ENCODE measurements at places on chromosomes 12 and 14.

DNA sequence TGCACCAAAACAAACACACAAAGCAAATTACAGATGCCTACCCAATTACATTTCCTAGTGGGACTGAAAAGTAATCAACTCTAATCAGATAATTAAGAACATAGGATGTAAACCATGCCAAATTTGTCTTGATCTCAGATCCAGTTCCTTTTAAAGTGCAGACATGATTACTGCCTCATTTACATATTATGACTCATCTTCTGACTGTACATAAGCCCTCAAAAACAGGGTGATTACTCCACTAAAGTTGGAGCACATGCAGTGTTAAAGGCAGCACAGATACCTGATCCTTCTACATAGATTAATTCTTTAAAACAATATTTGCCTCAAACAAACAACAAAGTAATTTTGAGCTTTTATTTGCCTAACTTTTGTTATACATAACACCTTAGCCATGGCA lies 337.2 kb downstream of the RPS29 start:
- H3K27me3 ChIP-seq, result no peaks in the 10 kb centered on the region
- H3K36me3 ChIP-seq, result no peaks in the 10 kb centered on the region
- no peak overlapping the region for H3K4me3 ChIP-seq

GRCh38 chr12:116959198-116959460 lies 48.4 kb downstream of the FBXW8 start:
- no peaks in the 10 kb centered on the region for H3K36me3 ChIP-seq
- H3K4me1 ChIP-seq, result no peaks in the 10 kb centered on the region
- no peak overlapping the region for H3K27ac ChIP-seq
- no peak for DNase-seq

DNA sequence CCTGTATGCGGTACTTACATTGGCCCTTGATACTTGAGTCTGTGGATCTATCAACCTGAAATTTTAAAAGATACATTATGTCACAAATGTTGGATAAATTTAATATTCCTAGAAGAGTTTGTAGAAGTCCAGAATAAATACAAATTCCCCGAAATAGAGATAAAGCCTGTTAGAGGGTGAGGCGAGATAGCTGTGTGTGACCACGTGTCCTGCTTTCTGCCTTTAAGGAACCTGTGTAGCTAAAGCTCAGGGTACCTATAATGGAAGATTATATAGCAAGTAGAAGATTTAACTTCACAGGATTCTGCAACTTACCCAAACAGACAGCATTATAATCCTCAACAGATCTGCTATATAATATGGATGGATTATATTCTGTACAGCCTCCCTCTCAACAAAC lies 58.8 kb downstream of the APPL2 start:
- no peak for DNase-seq
- H3K36me3 ChIP-seq, result peaks cover 4% of the 10 kb centered on the region
- H3K4me1 ChIP-seq, result no peaks in the 10 kb centered on the region
- H3K27ac ChIP-seq, result no peak overlapping the region
- H3K27me3 ChIP-seq, result no peaks in the 10 kb centered on the region
- no peak overlapping the region for H3K4me3 ChIP-seq

GRCh38 chr14:102217987-102218421 lies 78.3 kb downstream of the WDR20 start:
- H3K4me3 ChIP-seq, result no peak overlapping the region
- H3K4me1 ChIP-seq, result no peaks in the 10 kb centered on the region
- H3K27ac ChIP-seq, result no peak overlapping the region
- no peaks in the 10 kb centered on the region for H3K27me3 ChIP-seq
- no peak for DNase-seq
- H3K36me3 ChIP-seq, result no peaks in the 10 kb centered on the region

- no peaks in the 10 kb centered on the region for H3K27me3 ChIP-seq
- no peak overlapping the region for H3K27ac ChIP-seq
- peaks cover 14% of the 10 kb centered on the region for H3K4me1 ChIP-seq
- no peaks in the 10 kb centered on the region for H3K36me3 ChIP-seq
- no peak overlapping the region for H3K4me3 ChIP-seq
These were observed 22.8 kb downstream of the JDP2 start for GRCh38 chr14:75450381-75451276.

DNA sequence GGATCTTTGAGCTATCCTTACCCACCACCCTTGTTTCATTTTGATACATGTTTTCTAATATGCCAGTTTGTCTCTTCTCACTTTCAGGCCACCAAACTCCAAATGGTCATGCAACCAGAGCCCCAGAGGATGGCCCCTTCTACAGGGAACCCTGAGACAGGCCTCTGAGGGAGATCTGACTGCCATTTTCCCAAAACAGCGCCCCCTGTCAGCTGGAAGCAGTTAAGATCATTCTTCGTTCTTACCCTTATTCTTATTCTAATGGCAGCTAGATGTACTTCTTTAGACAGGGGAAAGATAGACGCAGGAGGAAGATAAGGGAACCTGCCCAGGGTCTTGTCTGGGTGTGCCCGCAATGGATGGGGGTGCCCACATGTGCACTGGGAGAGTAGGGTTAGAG lies 38.4 kb downstream of the C12orf56 start:
- DNase-seq, result no peak
- H3K27me3 ChIP-seq, result no peaks in the 10 kb centered on the region
- no peaks in the 10 kb centered on the region for H3K36me3 ChIP-seq
- no peaks in the 10 kb centered on the region for H3K4me1 ChIP-seq
- no peak overlapping the region for H3K4me3 ChIP-seq

DNA sequence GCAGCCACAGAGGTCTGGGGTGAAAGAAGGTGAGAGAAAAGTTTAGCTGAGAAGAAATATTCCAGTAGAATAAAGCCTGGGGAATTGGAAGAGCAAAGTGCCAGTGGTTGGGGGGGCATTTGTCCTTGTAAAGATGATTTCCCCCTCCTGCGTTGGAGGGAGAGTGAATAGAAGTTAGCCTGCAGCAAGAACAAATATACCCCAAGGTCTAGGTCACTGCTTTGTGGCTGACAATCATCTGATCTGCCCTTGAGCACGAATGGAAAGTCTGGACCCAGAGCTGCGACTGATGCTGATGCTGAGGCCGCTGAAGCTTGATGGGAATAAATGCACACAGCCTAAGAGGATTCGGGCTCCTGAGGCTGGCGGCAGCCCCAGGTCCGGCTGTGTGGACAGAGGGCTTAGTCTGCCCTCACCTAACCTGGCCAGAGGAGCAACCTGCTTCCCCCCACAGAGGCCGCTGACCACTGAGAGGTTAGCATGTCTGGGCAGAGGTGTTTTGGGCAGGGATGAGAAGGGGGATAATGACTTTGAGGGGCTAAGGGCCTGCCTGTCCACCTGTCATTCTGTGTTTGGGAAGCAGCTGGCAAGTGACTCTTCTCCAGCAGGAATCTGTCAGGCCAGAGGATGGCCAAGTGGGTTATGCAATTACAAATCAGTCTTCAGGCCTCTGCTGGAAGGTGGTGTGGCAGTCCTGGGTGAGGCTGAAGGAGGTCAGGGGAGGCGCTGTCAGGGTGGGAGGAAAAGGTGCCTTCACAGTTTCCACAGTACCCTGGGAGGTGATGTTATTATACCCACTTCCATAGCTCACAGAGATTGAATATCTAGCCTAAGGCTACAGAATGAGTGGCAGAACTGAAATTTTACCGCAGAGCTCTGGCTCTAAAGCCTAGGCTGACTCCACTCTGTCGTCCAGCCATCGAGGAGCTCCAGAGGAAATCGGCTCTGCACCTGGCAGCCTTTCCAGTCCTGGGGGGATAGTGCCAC lies 11.7 kb downstream of the TUBA1C start:
- H3K27ac ChIP-seq, result no peak overlapping the region
- H3K27me3 ChIP-seq, result no peaks in the 10 kb centered on the region
- DNase-seq, result no peak
- H3K36me3 ChIP-seq, result peaks cover 5% of the 10 kb centered on the region
- no peak overlapping the region for H3K4me3 ChIP-seq

- no peaks in the 10 kb centered on the region for H3K36me3 ChIP-seq
- no peak overlapping the region for H3K4me3 ChIP-seq
- H3K27me3 ChIP-seq, result no peaks in the 10 kb centered on the region
- no peaks in the 10 kb centered on the region for H3K4me1 ChIP-seq
- no peak overlapping the region for H3K27ac ChIP-seq
- DNase-seq, result no peak
These were observed 99.9 kb downstream of the FOXN3 start for GRCh38 chr14:89317051-89317691.

DNA sequence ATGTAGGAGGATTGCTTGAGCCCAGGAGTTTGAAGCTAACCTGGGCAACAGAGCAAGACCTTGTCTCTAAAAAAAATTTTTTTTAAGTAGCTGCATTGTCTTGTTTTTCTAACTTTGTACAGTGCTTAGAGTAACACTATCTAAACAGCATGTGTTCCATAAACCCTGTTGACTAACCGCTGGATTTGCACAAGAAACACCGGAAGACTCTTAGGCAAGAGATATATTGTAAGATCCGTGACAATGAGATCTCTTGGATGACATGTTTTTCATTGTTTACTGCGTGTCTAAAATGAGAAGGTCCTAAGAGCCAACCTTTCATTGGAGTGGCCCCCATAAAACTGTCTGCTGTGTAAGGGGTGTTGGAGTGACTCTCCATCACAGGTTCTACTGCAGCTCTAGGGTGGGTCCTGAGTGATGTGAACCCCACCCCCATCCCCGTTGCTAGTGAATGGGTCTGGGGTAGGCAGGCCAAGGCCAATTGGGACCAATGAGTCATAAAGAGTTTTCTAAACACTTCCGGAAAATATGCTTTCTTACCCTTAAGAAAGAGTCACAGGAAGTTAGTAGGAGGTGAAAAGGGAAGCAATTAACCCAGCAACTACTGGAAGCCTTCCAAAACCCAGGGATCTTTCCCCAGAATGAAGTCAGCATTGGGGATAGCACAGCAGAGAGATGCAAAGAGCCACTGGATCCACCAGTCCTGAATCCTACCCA lies 24.3 kb upstream of the PCNX1 start:
- DNase-seq, result no peak
- no peaks in the 10 kb centered on the region for H3K36me3 ChIP-seq
- no peak overlapping the region for H3K27ac ChIP-seq
- H3K4me3 ChIP-seq, result no peak overlapping the region
- peaks cover 3% of the 10 kb centered on the region for H3K27me3 ChIP-seq

DNA sequence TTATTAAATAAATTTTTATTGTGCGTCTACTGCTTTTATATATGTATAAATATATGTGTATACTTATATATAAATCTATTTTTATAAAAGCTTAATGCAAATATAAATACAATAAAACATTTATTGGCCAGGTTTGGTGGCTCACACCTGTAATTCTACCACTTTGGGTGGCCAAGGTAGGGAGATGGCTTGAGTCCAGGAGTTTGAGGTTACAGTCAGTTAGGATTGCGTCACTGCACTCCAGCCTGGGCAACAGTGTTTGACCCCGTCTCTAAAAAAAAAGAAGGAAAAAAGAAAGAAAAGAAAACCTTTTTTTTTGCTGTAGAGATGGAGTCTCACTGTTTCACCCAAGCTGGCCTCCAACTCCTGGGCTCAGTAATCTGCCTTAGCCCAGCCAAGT lies 20.9 kb downstream of the ACTR6 start:
- H3K27ac ChIP-seq, result no peak overlapping the region
- no peak for DNase-seq
- H3K27me3 ChIP-seq, result no peaks in the 10 kb centered on the region
- H3K36me3 ChIP-seq, result peaks cover 14% of the 10 kb centered on the region
- H3K4me1 ChIP-seq, result no peaks in the 10 kb centered on the region

- DNase-seq, result no peak
- no peak overlapping the region for H3K4me3 ChIP-seq
- no peaks in the 10 kb centered on the region for H3K36me3 ChIP-seq
- no peaks in the 10 kb centered on the region for H3K4me1 ChIP-seq
- no peak overlapping the region for H3K27ac ChIP-seq
- H3K27me3 ChIP-seq, result no peaks in the 10 kb centered on the region
These were observed 46.6 kb upstream of the LRIG3 start for GRCh38 chr12:58966939-58967338.

- no peak overlapping the region for H3K4me3 ChIP-seq
- DNase-seq, result no peak
- no peaks in the 10 kb centered on the region for H3K36me3 ChIP-seq
- no peaks in the 10 kb centered on the region for H3K4me1 ChIP-seq
These were observed 124.2 kb downstream of the PHETA1 start for GRCh38 chr12:111244673-111245072.

DNA sequence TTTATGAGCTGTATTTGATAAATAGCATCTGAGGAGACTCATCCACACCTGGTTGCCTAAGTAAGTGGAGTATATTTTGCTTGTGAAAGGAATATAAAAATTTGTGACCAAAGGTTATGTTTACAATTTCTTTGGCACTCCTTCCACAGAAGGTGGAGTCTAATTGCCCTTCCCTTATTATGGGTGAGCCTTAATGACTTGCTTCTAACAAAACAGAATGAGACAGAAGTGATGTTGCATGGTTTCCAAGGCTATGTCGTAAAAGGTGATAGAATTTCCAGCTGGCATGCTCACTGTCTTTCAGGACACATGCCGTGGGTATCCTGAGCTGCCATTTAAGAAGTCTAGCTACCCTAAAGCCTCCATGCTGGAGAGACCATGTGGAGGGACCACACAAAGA lies 116.8 kb upstream of the ABCD2 start:
- no peaks in the 10 kb centered on the region for H3K36me3 ChIP-seq
- no peak overlapping the region for H3K4me3 ChIP-seq
- no peaks in the 10 kb centered on the region for H3K27me3 ChIP-seq
- no peak overlapping the region for H3K27ac ChIP-seq

DNA sequence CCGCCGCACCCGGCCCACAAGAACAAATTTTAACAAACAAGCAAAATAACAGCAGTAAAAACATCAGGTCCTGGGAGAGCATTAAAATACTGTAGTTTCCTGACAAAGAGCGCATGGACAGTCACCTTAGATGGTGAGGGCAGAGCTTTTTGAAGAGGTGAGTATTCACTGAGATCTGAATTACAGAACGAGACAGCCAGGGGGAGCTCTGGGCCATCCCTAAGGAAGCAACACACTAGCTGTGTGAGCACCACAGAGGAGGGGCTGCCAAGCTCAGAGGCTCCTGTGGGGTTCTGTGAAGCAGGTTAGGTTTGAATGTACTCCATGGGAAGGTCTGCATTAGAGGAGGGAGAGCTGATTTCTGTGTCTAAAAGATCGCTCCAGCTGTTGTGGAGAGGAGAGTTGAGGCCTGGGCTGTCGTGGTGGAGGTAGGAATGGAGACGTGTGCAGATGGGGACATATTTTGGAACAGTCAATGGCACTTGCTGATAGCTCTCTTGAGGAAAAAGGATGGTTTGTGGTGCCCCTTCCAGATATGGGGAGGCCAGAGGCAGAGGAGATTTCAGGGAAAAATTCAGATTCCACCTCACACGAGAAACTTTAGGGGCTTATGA lies 72.9 kb downstream of the TRAFD1 start:
- H3K27ac ChIP-seq, result no peak overlapping the region
- no peaks in the 10 kb centered on the region for H3K4me1 ChIP-seq
- H3K36me3 ChIP-seq, result no peaks in the 10 kb centered on the region

- no peak for DNase-seq
- H3K36me3 ChIP-seq, result no peaks in the 10 kb centered on the region
- no peak overlapping the region for H3K27ac ChIP-seq
- no peaks in the 10 kb centered on the region for H3K4me1 ChIP-seq
These were observed 13.5 kb upstream of the GOLGA5 start for GRCh38 chr14:92780444-92781232.

- H3K27ac ChIP-seq, result no peak overlapping the region
- no peak for DNase-seq
- no peak overlapping the region for H3K4me3 ChIP-seq
- H3K36me3 ChIP-seq, result no peaks in the 10 kb centered on the region
These were observed 40.7 kb downstream of the MNAT1 start for GRCh38 chr14:60775296-60775695.

Data from Panc1 (cell line).